ENCODE measurements at places on chromosomes 4 and X. TPM values are rescaled to one million over a fixed set of nuclear protein-coding genes. Genes with fewer than 3 reads are reported as not detected.

- DNase-seq = no peak
These were observed 66.1 kb upstream of the SOD3 start for GRCh38 chr4:24729119-24729730.

GRCh38 chr4:143399113-143399949 is 62.7 kb downstream of the GAB1 start:
- DNase-seq = no peak

- DNase-seq = no peak
These were observed 48.6 kb upstream of the TMEM164 start for GRCh38 chrX:109954333-109954732.

GRCh38 chrX:68659385-68659784 is 11.9 kb downstream of the STARD8 start:
- DNase-seq = no peak

DNA sequence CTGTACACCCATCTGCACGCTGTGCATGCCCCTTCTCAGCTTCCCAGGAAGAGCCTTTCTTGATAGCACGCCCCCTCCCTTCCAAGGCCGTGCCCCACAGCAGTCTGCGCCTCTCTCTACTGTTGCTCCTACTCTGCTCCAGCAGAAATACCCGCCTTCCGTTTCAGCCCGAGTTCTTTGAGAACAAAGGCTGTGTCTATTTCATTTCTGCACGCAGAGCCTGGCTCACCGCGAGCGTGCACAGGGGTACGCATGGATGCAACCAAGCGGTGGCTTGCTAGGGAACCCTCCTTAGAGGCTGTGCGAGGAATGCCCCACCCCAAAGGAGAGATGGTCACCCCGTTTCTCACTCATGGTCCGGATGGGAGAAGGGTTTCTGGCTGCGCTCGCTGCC is 485 bp downstream of the AADAT start:
- no peak for DNase-seq

GRCh38 chr4:24190761-24191695 is 301.2 kb upstream of the PPARGC1A start:
- no peak for DNase-seq

DNA sequence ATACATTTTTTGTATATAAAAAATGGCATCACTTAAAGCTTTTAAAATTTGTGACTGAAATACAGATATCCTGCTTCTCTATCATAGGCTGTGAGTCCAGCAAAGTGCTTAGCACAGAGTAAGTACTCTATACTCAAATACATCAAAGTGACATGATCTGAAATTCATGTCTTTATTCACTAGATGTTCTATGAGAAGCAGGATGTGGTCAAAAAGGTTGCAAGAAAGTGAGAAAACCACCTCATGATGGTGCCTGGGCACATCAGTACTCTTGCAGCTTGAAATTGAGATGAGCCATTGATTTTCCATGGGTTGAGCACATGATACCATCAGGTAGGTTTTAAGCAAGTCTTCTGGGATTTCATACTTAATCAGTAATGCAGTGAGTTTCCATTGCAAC is 20.4 kb upstream of the SFRP2 start:
- DNase-seq = no peak

DNA sequence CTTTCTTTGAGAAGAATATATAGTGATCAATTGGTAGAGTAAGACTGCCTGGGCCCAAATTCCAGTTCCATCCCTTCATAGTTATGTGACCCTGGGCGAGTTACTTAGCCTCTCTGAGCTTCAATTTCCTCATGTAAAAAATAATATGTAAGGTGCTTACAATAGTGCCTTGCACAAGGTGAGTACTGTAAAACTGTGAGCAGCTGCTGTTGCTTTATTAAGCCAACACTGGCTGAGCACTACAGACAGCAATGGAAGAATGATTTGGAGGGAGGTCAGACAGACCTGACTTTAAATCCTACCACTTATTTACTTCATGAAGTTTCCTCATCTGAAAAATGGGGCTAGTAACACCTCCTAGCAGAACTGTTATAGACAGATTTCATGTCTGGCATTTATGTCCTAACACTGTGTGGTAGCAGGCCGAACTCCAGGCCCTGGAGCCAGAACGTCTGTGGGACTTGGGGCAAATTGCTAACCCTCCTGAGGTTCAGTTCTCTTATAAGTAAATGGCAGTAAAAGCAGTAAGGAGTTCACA is 53.8 kb downstream of the RNF150 start:
- no peak for DNase-seq

DNA sequence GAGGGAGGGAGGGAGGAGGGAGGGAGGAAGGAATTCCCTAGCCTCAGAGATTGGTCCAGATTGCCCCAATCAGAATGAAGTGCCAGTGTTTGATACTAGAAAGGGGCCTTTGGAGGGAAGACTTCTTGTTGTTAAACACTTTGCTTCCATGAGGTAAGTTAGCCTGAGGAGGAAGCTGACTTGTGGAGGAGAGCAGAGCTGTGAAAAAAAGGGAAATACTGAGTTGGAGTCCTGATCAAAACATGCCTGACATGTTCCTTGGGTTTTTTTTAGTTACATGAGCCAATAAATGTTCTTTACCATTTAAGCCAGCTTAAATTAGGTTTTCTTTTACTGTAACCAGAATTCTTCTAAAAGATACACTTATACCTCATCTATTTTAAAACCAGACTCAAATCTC is 57.6 kb downstream of the GSX2 start:
- DNase-seq = no peak

The FGF13 gene
- 1.2 TPM for total RNA-seq

The LRIT3 gene
- total RNA-seq = not detected

The FAM149A gene
- 5.8 TPM for total RNA-seq

Measured in cardiac septum (tissue), 1 donor.